ENCODE measurements at places on chromosomes 4 and X. TPM values are rescaled to one million over a fixed set of nuclear protein-coding genes. Genes with fewer than 3 reads are reported as not detected.

The SORBS2 gene
- 493 TPM for polyA plus RNA-seq

DNA sequence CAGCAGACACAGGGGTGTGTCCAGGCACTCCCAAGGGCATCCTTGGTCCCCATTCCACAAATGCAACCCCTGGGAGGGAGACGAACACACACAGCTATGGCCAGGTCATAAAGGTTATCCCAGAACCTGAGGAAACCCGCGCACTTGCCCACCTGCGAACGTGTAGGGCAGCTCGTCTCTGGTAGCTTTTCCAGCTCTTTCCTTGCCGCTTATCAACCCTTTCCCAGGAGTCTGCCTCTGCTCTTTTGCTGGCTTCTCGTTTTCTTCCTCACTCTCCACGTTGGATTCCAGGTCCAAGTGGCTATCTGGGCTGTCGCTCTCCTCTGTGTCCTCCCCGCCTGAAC, 13.5 kb downstream of the NOP14 start:
- DNase-seq: no peak

- no peak for DNase-seq
Observed at GRCh38 chrX:65643531-65644052, 23.9 kb upstream of the MSN start.

- no peak for DNase-seq
Observed at GRCh38 chr4:120826853-120827252, 95.7 kb downstream of the PRDM5 start.

GRCh38 chr4:127394516-127394915, 238.2 kb upstream of the INTU start:
- DNase-seq: no peak

- DNase-seq: no peak
Observed at GRCh38 chr4:142777045-142777743, 68.9 kb downstream of the INPP4B start.

All from urinary bladder (tissue), 4 donors.